Esophagus squamous epithelium (tissue), 5 donors: ENCODE measurements at places on chromosomes 1 and 21. TPM values are rescaled to one million over a fixed set of nuclear protein-coding genes. Genes with fewer than 3 reads are reported as not detected.

DNA sequence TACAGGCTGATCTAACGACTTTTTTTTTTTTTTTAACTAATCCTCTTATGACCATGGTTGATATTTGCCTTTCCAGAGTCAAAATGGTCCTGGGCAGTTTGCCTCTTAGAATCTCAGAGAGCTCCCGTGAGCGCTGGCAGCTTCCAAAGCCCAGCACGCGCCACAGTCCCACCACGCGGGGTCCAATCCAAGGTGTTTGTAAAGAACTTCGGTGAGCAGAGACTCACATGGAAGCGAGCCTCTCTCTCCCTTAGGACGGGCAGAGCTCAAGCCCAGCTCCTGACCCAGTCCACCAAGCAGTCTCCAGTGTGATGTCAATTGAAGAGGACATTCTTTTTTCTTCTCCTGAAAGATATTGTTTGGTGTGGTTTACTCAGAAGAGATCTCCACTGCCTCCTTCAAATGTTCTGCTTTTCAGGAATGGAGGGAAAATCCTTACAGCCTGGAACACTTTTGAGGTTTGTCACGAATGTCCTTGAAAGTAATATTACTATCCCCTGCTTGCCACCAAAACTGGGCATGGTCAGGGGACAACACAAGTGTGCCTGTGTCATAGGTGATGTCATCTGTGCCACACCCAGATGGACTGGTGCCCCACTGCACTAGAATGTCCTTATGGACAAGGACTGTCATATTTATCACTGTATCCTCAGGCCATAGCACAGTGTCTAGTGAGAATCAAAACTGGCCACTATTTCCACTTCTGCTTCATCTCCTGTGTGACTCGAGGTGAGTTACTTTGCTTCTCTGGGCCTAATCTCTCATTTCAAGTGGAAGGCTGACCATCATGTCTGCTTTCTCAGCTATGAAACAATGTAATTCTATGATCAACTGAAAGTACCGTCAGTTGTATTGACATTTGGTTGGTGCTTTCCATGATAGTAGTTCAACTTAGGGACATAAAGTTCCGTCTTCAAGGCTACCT, 97.4 kb upstream of the EDEM3 start:
- no peak overlapping the region for H3K27ac ChIP-seq
- no peaks in the 10 kb centered on the region for H3K36me3 ChIP-seq
- no peaks in the 10 kb centered on the region for H3K4me1 ChIP-seq
- no peak for DNase-seq

GRCh38 chr1:2783069-2783434, 18.4 kb downstream of the TTC34 start:
- no peak for DNase-seq
- no peak overlapping the region for H3K4me3 ChIP-seq
- H3K4me1 ChIP-seq = no peaks in the 10 kb centered on the region
- H3K27me3 ChIP-seq = peaks cover 71% of the 10 kb centered on the region
- H3K36me3 ChIP-seq = no peaks in the 10 kb centered on the region

DNA sequence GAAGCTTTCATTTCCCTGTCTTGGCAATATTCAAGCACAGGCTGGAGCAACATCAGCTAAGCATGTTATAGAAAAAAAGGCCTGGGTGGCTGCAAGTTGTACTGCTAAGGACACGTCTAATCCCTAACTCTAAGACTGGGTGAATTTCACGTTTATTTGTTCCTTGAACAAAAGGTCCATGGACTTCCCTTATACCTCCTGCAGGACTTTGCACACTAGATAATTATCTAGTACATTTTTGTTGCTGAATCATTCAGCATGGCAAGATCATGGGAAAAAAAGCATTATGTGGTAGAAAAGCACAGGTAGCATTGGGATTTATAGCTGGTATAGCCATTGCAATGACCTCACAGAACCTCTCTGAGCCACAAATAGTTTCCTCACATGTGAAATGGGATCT, 130.7 kb upstream of the DMRTA2 start:
- DNase-seq = no peak
- no peak overlapping the region for H3K4me3 ChIP-seq
- no peaks in the 10 kb centered on the region for H3K36me3 ChIP-seq
- H3K27ac ChIP-seq = no peak overlapping the region
- no peaks in the 10 kb centered on the region for H3K27me3 ChIP-seq

DNA sequence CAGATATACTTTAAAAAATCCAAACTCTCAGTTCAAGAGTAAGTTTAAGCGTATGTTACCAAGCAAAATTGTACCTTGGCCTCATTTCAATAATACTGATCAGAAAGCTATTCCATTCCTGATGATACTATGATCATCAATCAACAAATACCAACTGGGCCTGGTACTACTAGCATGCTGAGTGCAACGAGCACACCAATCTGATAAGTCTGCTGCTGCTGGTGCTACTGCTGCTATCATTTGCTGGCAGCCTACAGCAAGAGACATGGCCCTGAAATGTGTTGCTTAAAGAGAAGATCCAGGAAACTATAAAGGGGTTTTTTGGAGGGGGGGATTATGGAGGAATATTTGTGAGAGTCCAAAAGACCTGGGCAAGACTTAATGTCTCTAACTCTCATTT, 39.7 kb downstream of the NME7 start:
- DNase-seq = no peak
- H3K27me3 ChIP-seq = no peaks in the 10 kb centered on the region
- H3K4me3 ChIP-seq = no peak overlapping the region

GRCh38 chr1:165222580-165222979, 133.9 kb downstream of the LMX1A start:
- no peak overlapping the region for H3K27ac ChIP-seq
- no peak for DNase-seq
- H3K27me3 ChIP-seq = no peaks in the 10 kb centered on the region
- H3K4me3 ChIP-seq = no peak overlapping the region
- H3K4me1 ChIP-seq = no peaks in the 10 kb centered on the region

DNA sequence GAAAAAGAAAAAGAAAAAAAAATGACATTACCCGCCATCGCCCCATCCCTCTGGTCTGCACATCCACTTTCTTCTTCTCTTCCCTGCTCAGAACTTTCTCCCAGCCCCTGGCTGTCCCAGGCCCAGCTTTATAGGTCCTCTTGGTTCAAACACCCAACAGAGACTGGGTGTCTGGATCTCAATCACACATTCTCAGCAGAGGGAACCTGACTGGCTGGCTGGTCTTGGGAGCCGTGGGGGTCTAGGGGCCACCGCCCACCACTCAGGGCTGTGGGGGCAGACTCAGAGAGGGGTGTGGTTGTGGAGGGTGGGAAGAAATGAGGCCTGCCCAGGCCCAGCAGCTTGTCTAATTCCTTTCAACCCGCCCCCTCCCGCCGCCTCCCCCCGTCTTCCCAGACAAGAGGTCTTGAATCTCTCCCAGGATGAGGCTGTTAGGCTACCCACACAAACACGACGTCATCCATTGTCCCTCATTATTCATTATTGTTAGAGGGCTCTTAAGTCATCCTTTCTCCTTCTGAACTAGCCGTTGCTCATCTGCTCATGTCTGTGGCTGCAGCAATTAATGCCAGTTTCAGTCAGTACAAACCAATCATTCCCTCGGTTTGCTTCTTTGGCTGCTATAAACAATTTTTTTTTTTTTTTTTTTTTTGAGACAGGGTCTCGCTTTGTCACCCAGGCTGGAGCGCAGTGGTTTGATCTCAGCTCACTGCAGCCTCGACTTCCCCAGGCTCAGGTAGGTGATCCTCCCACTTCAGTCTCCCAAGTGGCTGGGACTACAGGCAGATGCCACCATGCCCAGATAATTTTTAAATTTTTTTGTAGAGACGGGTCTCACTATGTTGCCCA, 40.6 kb upstream of the CLIC4 start:
- peak overlapping the region; percentile 60 for H3K27ac ChIP-seq
- H3K4me1 ChIP-seq = no peaks in the 10 kb centered on the region
- no peak overlapping the region for H3K4me3 ChIP-seq

DNA sequence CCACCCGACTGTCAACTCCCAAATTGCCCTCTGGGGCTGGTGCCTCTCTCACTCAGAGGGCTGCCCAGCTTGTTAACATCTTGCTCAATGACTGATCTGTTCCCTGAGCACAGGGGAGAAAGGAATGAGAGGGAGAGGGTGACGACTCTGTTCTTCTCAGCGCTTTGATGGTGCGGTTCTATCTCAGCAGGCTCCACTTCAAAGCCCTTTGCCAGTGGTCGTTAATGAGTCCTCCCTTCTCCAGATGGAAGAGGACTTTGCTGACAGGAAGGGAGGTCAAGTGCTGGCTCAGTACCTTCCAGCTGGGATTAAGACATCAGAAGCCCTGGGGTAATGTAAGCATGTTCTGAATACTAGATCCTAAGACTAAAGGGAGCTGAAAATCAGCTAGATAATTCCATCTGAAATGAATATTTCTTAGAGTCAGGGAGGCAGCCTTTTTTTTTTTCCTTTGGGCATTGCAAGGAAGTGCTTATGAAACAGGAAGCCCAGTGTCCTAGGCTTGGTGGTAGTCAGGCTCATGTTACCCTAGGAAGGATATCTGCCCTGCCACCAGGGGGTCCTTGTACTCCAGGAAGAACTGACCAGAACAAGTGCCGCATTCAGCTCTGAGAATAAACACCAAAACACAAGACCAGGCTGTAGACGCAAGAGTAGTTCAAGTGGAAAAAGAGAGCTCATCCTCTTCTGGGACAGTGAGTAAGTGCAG, 4.7 kb downstream of the FMOD start:
- no peak for DNase-seq
- H3K27ac ChIP-seq = no peak overlapping the region
- H3K36me3 ChIP-seq = no peaks in the 10 kb centered on the region
- no peaks in the 10 kb centered on the region for H3K27me3 ChIP-seq
- H3K4me1 ChIP-seq = peaks cover 23% of the 10 kb centered on the region

- no peak overlapping the region for H3K4me3 ChIP-seq
- H3K27ac ChIP-seq = no peak overlapping the region
- no peak for DNase-seq
- H3K27me3 ChIP-seq = no peaks in the 10 kb centered on the region
Measured at GRCh38 chr1:238281418-238281817, 390.7 kb upstream of the ZP4 start.

- no peak overlapping the region for H3K4me3 ChIP-seq
- H3K36me3 ChIP-seq = no peaks in the 10 kb centered on the region
- H3K27me3 ChIP-seq = no peaks in the 10 kb centered on the region
- H3K27ac ChIP-seq = no peak overlapping the region
- H3K4me1 ChIP-seq = no peaks in the 10 kb centered on the region
- no peak for DNase-seq
Measured at GRCh38 chr1:163785868-163786405, 464.2 kb downstream of the NUF2 start.

- no peak for DNase-seq
- H3K27ac ChIP-seq = no peak overlapping the region
- no peaks in the 10 kb centered on the region for H3K36me3 ChIP-seq
- H3K4me3 ChIP-seq = no peak overlapping the region
- H3K4me1 ChIP-seq = peaks cover 23% of the 10 kb centered on the region
Measured at GRCh38 chr1:14738235-14738634, 139.8 kb downstream of the KAZN start.

- no peaks in the 10 kb centered on the region for H3K36me3 ChIP-seq
- peaks cover 10% of the 10 kb centered on the region for H3K4me1 ChIP-seq
- no peak for DNase-seq
- no peak overlapping the region for H3K4me3 ChIP-seq
- H3K27ac ChIP-seq = no peak overlapping the region
- peaks cover 10% of the 10 kb centered on the region for H3K27me3 ChIP-seq
Measured at GRCh38 chr1:220895412-220895946, 16.2 kb downstream of the HLX start.

GRCh38 chr1:207071426-207071825, 17.2 kb upstream of the C4BPB start:
- no peaks in the 10 kb centered on the region for H3K27me3 ChIP-seq
- no peak overlapping the region for H3K4me3 ChIP-seq
- DNase-seq = no peak
- H3K4me1 ChIP-seq = no peaks in the 10 kb centered on the region
- no peak overlapping the region for H3K27ac ChIP-seq
- peaks cover 3% of the 10 kb centered on the region for H3K36me3 ChIP-seq

The AQP10 gene
- not detected for total RNA-seq

The BARHL2 gene
- not detected for total RNA-seq

The TAS1R1 gene
- not detected for total RNA-seq

The AADACL3 gene
- not detected for total RNA-seq

The SPRR1A gene
- total RNA-seq = 57.4 TPM

The PRDM16 gene
- total RNA-seq = 0.15 TPM

The LRRC7 gene
- not detected for total RNA-seq

The KPNA6 gene
- 27.7 TPM for total RNA-seq

The HRNR gene
- total RNA-seq = not detected
